ENCODE measurements at places on chromosomes 12 and 14. TPM values are rescaled to one million over a fixed set of nuclear protein-coding genes. Genes with fewer than 3 reads are reported as not detected.

DNA sequence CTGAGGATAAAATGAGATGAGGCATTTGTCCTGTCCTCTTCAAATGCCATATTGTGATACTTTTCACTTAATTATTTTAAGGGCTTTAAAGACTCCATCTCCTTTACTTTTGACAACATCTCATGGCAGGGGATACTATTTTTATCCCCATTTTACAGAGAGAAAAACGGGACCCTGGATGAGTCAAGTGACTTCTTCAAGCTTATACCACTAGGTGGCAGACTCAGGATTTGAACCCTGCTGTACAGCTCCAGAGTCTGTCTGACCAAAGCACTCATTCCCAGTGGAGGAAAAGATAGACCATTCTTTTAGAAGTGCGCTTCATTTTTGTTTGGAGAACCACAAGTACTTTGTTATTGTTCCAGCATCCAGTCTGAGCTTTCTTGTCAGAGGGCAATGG is 1.7 kb upstream of the SMOC1 start:
- DNase-seq = no peak

DNA sequence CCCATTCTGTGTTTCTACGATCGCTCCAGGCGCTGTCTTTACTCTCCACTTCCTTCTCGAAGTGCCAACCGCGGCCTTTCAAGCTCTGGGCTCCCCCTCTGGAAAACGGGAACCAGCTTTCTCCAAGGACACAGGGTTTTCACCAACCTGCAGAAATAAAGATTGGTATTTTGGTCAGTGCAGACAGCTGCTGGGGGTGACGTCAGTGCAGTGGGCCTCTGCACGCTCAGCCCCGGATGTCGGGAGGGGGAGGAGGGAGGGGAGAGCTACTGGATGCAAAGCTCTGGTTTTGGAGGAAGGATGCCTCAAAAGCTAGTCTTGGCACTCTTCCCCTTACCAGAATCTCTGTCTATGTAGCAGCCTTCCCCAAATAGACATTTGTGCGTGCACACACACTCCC is 19.9 kb downstream of the HRK start:
- DNase-seq = no peak

- no peak for DNase-seq
Measured at GRCh38 chr14:71141701-71142374, 234.6 kb downstream of the PCNX1 start.

SYCP3 gene
- not detected for total RNA-seq

GRCh38 chr14:57297852-57298251 is 29.1 kb downstream of the AP5M1 start:
- no peak for DNase-seq

GRCh38 chr12:51076236-51076930 is 7.0 kb downstream of the CSRNP2 start:
- DNase-seq = no peak

DNA sequence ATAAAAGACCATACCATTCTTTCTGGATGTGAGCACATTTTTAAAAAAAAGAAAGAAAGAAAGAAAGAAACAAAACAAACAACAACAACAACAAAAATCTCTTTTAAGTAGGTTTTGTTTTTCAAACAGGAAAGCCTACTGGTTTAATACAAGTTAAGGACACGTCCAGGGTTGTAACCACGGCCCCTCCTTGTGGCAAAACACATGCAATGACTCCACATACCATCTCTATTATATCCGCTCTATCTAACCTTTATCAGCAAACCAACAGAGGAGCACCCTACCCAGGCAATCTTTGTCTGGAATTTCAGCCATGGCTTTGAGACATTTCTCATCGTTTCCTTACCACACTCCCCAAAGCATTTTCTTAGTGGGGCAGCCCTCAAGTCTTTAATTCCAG is 360.5 kb upstream of the TMPO start:
- DNase-seq = peak; percentile 61

GUCY2C gene
- not detected for total RNA-seq

- no peak for DNase-seq
Measured at GRCh38 chr12:15963271-15963670, 52.1 kb downstream of the DERA start.

GRCh38 chr12:5976196-5976595 is 31.1 kb upstream of the ANO2 start:
- no peak for DNase-seq

DNA sequence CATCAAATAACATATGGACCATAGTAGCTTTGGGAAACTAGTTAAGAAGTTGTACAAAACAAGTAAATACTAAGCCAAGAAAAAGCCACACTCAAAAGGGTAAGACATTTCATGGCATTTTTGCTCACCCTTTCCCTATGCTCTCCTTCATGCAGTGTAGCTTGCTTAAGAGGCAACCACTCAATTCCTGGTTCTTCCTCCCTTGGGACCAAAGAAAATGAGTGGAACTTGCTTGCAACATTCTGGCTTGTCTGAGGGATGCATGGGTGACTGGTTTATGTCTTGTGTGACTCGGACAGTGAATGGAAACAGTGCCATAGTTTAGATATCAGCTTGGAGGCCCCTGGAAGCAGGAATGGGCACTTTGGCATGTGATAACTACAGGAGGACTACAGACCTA is 252.0 kb upstream of the ARID2 start:
- no peak for DNase-seq

GATC gene
- 29.7 TPM for total RNA-seq

DNA sequence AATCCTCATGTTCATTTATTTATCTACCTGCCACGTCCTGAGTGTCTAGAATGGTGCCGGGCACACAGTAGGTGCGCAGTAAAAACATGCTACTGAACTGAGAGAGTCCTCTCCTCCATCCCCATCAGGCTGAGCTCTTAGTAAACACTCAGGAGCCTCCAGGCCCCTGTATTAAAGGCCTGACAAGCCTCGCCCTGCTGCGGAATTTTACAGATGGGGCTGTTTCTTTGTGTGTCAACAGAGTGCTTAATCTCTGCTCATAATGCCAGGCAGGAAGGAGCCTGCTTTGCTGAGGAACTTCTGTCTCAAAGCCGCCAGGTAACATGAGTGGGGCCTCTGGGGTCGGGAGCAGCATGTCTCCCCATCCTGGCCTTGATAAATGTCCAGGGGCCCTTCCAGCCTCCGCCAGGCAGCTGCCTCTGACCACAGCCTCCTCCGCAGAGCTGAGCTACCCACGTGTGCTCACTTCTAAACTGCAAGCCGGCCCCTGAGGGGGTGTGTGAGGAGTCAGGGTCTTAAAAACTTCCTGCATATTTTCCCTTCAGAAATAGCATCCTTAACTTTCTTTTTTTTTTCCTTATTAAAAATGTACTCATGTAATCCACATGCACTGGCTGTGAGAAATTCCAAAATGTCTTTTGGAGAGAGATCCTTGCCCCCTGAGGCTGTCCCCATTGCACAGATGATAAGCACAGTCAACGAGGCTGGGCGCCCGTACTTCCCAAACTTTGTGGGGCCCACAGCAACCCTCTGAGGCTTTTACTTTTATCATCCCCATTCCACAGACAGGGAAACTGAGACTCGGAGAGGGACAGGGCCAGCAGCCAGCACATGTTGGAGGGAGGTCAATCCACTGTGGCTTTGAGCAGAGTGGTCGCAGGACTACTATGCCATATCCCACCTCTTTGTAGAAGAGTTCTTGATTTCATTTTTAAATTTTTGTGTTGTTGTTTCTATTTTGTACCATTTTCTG is 116.0 kb upstream of the NCOR2 start:
- DNase-seq = peak; percentile 75

ADGRD1 gene
- total RNA-seq = not detected

- DNase-seq = peak; percentile 56
Measured at GRCh38 chr14:100271247-100271939, 32.4 kb downstream of the YY1 start.

GRCh38 chr12:106769546-106769945 is 4.9 kb upstream of the RIC8B start:
- no peak for DNase-seq

ADSS1 gene
- total RNA-seq = 10.0 TPM

DNA sequence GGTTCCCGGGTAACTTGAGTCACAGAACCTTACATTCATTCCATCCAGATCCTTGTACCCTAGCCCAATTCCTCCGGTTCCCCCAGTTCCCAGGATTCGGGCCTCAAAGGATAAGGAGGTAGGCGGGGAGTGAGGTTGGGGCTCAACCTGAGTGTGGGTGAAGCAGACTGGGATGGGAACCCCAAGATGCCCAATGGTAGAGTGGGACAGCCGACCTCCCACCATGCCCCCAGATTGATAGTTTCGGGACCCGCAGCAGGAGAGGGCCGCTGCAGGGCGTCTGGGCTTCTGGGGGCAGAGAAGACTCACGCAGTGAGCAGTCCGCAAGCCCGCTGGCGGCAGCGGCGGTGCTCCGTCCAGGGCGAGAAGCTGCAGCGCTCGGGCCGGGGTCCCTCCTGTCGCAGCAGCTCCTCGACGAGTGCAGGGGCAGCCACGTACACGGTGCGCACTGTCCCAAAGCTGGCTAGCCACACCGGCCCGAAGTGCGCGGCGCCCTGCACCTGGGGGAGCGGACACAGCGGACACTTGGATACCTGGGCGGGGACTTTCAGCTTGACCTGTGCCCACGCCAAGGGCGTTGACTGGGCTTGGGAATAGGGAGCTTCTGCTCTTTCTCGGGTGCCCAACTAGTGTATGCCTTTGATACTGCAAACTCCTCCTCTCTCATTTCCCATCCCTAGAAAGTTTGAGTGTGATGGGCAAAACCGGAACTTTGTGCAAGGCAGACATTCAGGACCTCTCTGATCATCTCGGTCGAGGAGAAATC is 997 bp downstream of the CYP27B1 start:
- DNase-seq = peak; percentile 24

FGD4 gene
- total RNA-seq = 37.4 TPM

DNA sequence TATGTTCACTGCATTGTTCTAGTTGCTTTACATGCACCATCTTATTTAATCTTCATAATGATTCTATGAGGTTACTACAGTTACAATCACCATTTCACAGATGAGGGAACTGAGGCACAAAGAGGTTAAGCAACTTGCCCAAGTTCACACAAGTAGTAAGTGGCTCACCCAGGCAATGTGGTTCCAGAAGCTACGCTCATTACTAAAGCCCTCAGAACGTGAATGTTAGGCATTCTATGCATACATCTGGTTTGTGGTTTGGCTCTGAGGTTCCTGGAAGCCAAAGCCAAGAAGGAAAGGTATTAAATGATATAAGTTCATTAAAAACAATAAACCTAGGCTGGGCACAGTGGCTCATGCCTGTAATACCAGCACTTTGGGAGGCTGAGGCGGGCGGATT is 14.4 kb upstream of the VRTN start:
- no peak for DNase-seq

TPPP2 gene
- not detected for total RNA-seq

GAPDH gene
- 2,412 TPM for total RNA-seq

Measured in Calu3 (cell line).